A673 (cell line): ENCODE measurements at places on chromosomes 1 and 21.

- DNase-seq = no peak
These were observed 24.0 kb downstream of the NGF start for GRCh38 chr1:115314092-115314491.

DNA sequence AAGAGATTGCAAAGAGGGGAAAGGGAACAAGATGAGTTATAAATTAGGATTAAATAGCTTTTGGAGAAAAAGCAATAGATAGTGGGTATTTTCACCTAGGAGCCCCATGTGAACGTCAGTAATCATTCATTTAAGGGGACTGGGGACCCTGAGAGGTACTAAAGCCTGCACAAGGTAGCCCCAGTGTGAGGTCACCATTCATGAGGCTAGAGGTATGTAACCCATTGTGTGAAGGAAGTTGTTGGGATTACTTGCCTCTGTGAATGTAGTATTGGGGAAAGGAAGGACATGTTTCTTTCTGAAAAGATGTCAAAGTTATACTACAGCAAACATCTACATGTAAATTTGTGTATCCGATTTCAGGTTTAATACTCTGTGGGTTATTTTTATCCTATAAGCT lies 276.8 kb downstream of the TBX15 start:
- DNase-seq = no peak

DNA sequence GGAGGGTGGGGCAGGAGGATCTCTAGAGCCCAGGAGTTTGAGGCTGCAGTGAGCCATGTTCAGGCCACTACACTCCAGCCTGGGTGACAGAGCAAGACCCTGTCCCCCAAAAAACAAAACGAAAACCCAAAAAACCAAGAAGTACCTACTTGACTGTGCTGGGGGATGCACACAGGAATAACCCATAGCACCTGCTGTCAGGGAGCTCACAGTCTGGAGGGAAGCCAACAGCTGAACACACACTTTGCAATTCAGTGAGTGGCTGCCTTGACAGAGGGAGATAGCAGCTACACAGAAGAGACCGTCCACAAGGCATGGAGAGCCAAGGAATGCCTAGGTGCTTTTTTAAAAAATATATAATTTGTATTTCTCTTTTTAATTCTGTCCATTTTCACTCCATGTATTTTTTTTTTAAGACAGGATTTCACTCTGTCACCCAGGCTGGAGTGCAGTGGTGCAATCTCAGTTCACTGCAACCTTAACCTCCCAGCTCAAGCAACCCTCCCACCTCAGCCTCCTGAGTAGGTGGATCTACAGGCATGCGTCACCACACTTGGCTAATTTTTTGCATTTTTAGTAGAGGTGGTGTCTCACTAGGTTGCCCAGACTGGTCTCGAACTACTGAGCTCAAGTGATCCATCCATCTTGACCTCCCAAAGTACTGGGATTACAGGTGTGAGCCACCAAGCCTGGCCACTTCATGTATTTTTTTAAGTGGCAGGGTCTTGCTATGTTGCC lies 68.7 kb downstream of the NID1 start:
- DNase-seq = no peak

DNA sequence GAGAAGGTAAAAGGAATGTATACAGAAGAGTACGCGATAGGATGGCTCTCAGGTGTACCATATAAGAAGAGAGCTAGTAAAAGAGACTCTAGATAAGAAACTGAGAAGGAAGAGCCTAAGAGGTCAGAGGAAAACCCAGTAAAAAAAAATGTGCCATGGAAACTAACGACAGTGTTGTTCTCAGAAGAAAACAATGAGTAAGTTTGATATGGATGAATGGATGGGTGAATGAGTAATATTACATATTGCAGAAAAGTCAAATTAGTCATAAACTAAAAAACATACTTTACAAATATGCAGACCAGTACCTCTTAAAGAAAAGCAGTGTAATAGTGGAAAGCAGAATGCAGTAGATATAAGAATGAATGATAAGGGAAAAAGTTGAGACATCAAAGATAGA lies 316.2 kb downstream of the HMCN1 start:
- DNase-seq = no peak

GRCh38 chr1:165383067-165383466 lies 26.6 kb upstream of the LMX1A start:
- DNase-seq = no peak

GRCh38 chr1:36699113-36699911 lies 216.6 kb upstream of the CSF3R start:
- no peak for DNase-seq
